ENCODE measurements at places on chromosomes 4 and X.

DNA sequence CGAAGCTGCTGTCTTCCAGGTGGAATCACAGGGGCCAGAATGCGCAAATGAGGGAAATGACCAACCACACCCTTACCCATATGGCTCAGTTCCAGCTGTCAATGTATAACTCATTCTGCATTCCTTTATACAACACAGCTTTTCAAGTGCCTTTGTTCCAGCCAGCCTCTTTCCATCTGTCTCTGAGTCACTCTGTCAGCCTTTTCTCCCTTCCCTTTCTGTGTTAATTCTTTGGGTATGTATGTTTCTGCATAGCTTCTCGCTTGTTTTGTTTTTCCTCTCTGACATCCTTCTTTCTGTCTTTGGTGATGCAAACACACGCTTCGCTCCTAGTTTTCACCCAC is 54.5 kb downstream of the RS1 start:
- DNase-seq: no peak

- DNase-seq: no peak
These were observed 19.6 kb upstream of the FRG1 start for GRCh38 chr4:189921058-189921457.

DNA sequence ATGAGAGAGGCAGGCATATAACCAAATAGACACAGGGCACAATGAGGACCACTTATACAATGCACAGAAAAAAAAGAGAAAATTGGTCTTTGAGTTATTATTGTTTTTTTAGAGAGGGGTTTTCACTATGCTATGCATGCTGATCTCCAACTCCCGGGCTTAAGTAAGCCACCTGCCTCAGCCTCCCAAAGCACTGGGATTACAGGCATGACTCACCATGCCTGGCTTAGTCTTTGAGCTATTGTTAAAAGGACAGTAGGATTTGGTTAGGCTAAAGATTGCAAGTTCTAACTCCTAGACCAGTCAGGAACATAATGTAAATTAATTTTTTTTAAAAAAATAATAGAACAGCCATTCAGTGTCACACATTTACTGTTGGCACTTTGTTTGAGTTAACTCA is 340.1 kb downstream of the GPAT3 start:
- DNase-seq: no peak

DNA sequence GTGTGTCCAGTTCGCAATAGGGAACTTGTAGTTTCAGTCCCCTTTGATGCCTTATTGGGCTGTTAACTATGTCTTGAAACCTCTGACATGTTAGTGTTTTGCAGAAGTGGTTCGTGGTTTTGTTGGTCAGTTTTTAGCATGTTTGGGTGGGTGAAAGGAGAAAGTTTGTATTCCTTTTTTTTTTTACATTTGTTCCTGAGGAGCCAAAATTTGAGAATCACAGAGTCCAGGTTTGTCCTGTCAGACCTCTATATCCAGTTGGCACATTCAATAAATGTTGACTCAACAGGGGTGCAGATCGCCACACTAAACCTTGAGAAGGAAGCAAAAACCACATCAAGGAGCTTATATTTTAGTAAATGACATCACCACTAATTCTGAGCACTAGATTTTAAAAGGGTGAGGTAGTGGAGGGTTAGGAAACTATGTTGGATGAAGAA is 26.2 kb downstream of the DLG3 start:
- DNase-seq: no peak

- DNase-seq: no peak
These were observed 2.4 kb downstream of the ATP6AP1 start for GRCh38 chrX:154430916-154431315.

- no peak for DNase-seq
These were observed 348.7 kb downstream of the MAPK10 start for GRCh38 chr4:86011117-86011516.

GRCh38 chrX:20410540-20410939 is 143.8 kb upstream of the RPS6KA3 start:
- DNase-seq: no peak

DNA sequence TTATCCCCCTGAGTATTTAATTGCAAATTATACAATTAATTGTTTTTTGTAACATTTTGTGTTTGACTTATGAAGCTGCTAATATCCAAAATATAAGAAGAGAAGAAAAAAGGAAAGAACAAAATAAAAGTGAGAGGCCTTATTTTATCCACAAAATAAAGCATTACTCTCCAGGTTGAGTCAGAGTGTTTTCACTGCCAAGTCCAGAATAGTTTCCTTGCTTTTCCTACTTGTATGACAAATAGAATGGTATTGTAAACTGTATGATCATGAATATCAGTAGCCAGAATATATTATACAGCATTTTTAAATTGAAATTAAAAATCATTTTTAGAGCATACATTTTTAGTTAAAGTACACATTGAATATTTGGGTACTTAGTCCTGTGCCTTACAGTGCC is 237.8 kb downstream of the NDST4 start:
- DNase-seq: no peak

GRCh38 chrX:136030303-136031191 is 45.3 kb downstream of the SLC9A6 start:
- no peak for DNase-seq

GRCh38 chr4:4315461-4316149 is 25.6 kb downstream of the ZBTB49 start:
- DNase-seq: no peak

DNA sequence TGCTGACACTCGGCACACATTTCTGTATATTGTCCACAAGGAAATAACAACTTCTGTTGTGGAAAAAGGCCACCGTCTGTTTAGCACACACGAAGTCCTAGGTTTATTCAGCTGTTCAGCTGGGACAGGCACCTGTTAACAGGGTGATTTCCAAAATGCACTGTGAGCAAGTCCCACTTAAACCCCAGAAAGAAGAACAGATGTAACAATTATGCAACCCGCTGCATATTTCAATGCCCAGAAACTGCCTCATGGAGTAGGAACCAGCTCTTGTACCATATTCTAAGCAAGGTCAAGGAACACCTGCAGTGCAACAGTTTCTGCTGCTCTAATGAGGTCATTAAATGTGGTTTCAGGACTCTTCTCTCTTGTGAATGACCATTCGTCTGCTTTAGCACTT is 77.1 kb downstream of the GEMIN8 start:
- DNase-seq: no peak

DNA sequence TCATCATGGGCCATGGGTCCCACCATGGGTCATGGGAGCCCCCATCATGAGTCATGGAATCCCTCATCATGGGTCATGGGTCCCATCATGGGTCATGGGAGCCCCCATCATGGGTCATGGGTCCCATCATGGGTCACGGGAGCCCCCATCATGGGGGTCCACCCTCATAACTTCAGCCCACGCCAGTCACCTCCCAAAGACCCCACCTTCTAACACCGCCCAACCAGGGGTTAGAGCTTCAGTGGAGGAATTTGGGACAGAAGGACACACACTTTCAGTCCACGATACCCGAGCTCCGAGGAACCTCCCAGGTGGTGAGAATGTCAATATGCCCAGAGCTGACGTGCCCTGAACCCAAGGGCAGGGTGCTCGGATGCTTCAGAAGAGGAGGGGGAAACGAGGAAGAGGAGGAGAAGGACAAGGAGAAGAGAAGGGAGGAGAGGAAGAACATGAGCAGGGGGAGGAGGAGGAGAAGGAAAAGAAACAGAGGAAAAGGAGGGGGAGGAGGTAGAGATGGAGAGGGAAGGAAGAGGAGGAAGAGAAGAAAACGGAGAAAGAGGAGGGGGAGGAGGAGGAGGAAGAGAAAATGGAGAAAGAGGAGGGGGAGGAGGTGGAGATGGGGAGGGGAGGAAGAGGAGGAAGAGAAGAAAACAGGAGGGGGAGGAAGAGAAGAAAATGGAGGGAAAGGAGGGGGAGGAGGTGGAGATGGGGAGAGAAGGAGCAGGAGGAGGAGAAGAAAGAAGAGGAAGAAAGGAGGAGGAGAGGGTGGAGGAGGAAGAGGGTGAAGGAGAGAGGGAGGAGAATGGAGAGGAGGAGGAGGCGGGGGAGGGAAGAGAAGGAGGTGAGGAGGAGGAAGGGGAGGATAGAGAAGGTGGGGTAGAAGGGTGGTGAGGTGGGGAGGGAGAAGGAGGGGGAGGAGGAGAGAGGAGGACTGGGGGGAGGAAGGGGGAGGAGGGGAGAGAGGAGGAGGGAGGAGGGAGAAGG is 17.7 kb downstream of the IL3RA start:
- no peak for DNase-seq

DNA sequence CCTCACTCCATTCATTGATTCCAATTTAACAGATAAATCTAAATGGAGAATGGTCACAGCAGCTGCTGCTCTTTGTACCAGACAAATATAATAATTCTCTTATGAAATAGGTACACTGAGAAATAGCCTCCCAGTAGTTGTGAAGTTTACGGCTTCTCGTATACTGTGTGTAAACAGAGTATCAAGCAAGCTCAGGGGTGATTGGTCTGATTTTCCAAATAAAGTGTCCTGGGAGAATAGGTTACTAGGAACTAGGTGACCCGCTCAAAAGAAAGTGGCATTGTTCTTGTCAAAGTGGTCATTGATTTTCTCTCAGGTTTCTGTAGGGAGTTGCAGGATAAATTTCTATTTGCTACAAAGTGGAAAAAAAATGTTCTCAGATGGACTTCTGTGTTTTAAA is 838.2 kb downstream of the RAPGEF2 start:
- no peak for DNase-seq

GRCh38 chrX:40617566-40617965 is 5.7 kb upstream of the MPC1L start:
- DNase-seq: no peak

GRCh38 chr4:97411356-97411755 is 731.9 kb downstream of the STPG2 start:
- DNase-seq: no peak

- DNase-seq: no peak
These were observed 18.9 kb downstream of the TIFA start for GRCh38 chr4:112266823-112267222.

DNA sequence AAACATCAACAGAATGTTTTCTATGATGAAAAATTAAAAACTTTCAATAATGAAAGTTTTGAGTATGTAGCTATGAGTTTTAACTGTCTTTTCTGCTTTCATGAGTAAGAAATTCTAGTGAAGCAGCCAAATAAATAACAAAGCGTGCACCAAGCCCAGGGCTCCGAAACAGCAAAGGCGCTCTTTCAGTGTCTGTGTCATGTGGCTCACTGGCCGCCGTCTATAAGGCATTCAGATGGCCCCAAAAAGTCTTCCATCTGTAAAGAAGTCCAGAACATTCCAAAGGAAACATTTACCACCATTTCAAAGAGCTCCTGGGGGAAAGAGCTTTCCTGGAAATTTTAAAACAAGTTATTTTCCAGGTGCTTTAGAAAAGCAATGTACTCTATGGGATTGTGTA is 139.9 kb downstream of the AFAP1 start:
- DNase-seq: no peak

GRCh38 chrX:47749185-47749967 is 87.3 kb upstream of the ZNF81 start:
- no peak for DNase-seq

GRCh38 chrX:30674799-30675198 is 21.6 kb downstream of the GK start:
- no peak for DNase-seq

- DNase-seq: no peak
These were observed 78.2 kb upstream of the GUCY1A1 start for GRCh38 chr4:155588437-155588836.

- no peak for DNase-seq
These were observed 61.0 kb downstream of the EVC2 start for GRCh38 chr4:5647351-5647750.

- DNase-seq: no peak
These were observed 170.3 kb downstream of the COX18 start for GRCh38 chr4:72899214-72899613.

GRCh38 chr4:111943796-111944203 is 201.5 kb upstream of the FAM241A start:
- DNase-seq: no peak

GRCh38 chrX:123308658-123309057 is 124.6 kb downstream of the GRIA3 start:
- DNase-seq: no peak

GRCh38 chr4:159051245-159052071 is 51.4 kb upstream of the RAPGEF2 start:
- no peak for DNase-seq

GRCh38 chr4:184762100-184762499 is 28.2 kb upstream of the CENPU start:
- DNase-seq: no peak

DNA sequence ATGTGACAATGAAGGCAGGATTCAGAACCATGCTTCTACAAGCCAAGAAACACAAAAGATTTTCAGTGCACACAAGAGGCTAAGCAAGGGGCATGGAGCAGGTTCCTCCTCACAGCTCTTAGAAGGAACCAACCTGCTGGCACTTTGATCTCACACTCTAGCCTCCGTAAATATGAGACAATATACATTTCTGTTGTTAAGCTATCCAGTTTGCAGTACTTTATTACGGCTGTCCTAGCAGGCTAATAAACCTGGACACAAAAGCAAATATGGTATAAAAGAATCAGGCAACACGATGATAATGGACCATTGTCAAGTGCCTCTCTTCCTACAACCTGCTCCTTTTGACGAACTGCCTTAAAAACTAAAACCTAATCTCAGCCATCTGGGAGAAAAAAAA is 114.5 kb downstream of the ZAR1 start:
- DNase-seq: no peak

DNA sequence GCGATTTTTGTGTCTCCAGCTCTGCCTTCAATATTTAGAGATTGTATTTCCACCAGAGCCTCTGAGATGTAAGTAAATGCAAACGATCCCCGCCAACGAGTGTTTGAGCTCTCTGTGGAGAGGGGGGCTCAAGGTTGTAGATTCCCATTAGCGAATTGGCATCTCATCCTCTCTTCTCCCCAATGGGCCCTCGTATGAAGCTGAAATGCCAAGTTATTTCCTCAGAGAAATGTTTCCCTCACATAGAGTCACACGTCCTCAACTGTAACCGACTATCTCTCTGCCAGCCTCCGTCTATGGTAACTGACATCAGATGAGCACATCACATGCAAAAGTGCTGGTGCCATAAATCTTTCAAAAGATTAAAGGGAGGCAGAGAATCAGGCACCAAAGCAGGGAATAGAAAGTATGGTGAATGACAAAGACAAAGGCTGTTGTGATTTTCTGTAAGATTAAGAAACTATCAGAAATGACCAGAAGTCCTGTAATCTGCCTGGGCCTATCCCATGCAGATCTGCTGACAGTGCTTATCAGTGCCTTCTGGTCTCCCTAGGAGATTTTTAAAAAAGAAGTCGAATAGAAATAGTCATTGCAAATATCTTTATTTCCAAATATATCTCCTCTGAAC is 157.1 kb downstream of the PDGFRA start:
- no peak for DNase-seq

DNA sequence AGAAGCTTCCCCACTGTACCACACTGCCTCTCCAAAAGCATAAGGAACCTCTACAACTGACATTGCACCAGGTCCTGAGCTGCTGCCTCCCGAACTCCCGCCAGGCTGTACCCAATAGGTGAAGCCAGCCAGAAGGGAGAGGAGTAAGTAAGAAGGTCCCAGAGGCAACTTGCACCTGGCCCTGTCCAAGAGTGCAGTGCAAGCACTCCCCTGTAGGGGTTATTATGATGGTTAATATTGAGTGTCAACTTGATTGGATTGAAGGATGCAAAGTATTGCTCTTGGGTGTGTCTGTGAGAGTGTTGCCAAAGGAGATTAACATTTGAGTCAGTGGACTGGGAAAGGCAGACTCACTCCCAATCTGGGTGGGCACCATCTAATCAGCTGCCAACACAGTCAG is 879.3 kb upstream of the SLIT2 start:
- DNase-seq: no peak

- no peak for DNase-seq
These were observed 42.0 kb downstream of the PSAPL1 start for GRCh38 chr4:7392438-7393421.
